ENCODE measurements at places on chromosomes 12 and 14.

DNA sequence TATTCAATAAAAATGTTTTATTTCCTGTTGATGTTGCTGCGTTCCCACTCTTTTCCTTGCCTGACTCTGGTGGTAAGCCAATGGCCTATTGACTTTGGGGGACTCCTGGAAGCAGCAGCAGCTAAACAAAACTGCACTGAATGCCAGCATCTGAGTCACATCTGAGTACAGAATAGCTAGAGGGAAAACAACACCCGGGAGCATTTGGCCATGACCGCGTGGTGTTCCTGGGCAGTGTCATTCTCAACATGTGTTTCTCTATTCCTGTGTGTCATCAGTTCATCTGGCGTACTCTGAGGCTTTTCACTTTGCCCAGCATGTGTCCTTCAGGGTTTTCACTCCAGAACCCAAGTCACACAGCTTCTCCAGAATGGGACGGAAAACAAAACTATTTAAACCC, 238.8 kb downstream of the PAWR start:
- DNase-seq, result peak; percentile 94

DNA sequence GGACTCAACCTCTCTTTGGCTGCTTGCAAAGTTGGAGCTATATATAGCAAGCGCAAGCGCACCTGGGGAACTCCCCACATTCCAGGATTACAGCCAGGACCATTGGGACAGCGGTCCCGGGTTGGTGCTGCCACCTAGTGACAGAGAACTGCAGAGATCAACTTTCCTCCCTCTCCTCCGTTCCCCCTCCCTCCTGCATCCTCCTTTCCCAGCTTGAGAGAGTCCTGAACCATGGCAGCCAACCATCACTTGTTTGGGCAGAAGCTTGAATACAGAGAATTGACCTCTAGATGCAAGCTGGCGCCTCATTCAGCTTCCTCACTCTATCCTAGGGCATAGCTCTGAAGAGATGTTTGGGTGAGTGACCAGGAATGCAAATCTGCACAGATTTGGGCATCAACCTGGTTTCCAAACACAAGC, 17.4 kb upstream of the FLVCR2 start:
- DNase-seq, result peak; percentile 75

DNA sequence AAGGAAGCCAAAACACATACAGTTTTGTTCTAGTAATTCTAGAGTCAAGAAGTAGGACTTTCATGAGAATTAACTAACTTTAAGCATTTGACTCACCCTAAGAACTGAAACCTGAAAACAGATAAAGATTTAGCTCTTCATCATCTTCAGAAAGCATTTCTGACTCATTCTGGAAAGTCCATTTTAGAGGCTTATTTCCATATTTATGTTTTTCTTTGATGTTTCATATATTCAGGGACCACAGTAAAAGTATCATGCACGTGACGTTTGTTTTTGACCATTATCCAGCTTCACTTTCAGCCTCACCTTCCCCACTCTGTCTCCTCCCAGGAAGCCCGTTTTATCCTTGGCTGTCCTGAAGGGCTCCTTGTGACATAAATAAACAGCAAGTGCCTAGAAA, 79.2 kb downstream of the MDGA2 start:
- no peak for DNase-seq

DNA sequence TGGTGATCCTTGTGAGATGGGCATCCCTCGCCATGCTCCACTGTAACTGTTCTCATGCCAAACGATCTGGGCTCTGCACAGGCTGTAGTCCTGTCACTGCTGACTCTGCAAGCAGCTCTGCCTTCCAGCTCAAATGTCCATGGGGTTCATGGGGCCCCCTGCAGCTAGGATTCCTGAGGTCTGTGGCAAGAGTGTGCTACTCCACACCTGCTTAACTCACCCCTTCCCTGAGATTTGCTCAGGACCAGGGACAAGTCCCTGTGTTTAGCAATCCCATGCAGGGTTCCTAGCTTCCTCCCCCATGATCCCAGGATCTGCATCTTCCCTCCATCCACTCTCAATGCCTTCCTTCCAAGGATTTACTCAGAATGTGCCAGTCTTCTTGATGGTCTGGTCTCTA, 241.0 kb downstream of the ASCL1 start:
- no peak for DNase-seq

DNA sequence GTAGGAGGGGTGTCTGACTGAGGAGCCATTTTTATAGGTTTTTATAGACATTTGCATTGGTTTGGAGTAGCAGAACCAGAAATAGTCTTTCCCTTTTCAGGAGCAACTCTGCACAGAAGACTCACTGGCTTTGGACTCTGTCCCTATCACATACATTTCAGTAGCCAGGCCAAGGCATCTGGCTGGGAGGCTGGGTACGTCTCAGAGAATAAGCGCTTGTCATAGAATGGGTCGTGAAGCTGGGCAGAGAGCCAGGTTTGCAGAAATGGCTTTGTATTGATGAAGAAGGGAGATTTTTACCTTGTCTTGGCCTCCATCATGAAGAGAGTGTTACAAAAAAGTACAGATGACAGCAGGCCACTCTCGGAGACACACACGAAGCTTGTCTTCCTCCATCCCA, 98.6 kb downstream of the CACNA1C start:
- DNase-seq, result no peak

DNA sequence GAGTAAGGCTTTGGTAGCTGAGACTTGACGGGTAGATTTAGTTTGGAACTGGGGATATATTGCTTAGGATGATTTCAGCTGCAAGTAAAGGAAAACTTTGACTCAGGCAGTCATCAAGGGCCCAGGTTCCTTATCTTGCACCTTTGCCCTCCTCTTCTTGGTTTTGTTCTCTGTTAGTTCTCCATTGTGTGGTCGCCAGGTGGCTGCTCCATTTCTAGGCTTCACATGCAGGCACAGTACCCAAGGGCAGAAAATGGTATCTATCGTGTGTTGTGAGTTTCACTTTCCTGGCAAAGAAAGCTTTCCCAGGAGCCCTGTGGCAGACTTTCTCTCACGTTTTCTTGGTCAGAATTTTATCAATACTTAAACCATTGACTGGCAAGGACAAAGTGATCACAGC, 50.8 kb downstream of the VRK1 start:
- DNase-seq, result no peak

DNA sequence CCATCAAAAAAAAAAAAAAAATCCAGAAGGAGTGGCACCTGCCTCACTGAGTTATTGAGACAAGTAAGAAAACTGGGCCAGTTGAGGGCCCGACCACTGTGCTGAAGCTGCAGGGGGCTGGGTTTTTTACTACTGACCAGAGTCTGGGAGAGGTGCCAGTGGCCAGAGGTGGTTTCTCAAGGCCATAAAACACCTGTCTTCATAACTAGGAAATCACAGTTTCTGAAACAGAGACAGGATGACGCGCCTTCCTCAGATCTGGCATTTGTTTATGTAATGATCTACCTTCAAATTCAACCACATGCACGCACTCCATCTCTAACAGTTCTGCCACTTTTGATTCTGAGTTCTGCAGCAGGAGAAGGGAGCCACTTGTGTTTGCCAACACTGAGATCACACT, 12.7 kb downstream of the TSPAN11 start:
- DNase-seq, result peak; percentile 63

DNA sequence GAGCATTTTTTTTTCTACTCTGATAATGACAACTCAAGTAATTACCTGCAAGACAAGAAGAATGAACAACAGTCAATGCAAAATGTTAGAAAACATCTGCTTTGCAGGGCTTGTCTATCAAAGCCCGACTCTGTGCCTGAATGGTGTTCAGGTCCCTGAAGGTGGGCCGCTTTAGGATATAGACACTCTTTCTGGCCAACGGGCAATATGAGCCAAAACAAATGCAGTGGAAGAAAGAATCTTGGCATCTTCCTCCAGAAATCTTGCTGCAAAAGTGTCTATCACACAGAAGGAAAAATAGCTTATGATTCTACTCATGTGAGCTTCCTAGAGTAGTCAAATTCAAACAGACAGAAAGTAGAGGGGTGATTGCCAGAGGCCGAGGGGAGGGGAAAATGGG, 32.7 kb downstream of the FOS start:
- no peak for DNase-seq

GRCh38 chr14:93269341-93270068, 62.4 kb downstream of the UBR7 start:
- no peak for DNase-seq

DNA sequence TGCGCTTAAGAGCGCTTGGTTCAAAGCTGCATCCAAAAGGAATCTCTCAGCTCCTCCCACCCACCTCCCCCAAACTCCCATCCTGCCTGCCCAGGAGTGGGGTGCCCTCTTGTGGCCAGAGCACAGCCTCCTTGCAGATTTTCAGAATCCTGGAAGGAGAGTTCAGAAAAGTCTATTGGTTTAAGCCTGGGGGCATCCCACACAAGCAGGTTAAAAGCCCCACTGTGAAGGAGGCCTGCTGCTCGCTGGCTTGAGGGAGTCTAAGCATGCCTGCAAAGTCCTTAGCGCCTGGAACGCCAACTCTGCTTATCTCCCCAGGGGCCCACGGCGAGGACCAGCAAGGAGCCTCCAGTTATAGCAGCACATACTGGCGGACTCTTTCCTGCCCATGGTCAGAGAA, 297.1 kb downstream of the KSR2 start:
- DNase-seq, result no peak

GRCh38 chr12:71756054-71756690, 1.5 kb downstream of the RAB21 start:
- no peak for DNase-seq

DNA sequence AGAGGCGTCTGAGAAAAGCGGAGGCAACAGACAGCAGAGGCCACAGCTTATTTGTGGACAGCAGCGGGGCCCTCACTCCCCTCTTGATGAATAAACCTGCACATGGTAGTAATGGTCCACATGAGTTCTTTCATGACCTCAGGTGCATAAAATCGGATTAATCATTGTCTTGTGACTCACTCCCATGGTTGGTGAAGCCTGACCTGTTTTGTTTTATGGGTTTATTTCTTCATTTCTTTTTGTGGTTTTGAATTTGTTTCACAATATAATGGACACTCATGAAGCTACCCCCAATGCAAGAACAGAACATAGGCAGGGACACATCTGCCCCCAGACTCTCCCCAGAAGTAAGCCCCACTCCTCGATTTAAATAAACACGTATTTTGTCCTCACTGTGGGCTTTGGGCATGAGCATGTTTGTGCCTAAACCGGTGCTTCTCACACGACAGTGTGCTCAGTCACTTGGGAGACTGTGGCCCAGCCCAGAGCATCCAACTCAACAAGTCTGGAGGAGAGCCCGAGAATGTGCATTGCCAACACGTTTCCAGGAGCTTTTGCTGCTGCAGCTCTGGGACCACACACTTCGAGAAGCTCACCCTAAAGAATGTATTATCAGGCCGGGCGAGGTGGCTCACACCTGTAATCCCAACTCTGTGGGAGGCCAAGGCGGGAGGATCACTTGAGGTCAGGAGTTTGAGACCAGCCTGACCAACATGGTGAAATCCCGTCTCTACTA, 116.1 kb downstream of the SCARB1 start:
- DNase-seq, result no peak

GRCh38 chr14:91568626-91569025, 58.5 kb upstream of the PPP4R3A start:
- DNase-seq, result no peak

GRCh38 chr14:88931321-88932110, 107.1 kb downstream of the TTC8 start:
- DNase-seq, result peak; percentile 42

GRCh38 chr14:20498622-20499021, 6.7 kb upstream of the RNASE10 start:
- no peak for DNase-seq

DNA sequence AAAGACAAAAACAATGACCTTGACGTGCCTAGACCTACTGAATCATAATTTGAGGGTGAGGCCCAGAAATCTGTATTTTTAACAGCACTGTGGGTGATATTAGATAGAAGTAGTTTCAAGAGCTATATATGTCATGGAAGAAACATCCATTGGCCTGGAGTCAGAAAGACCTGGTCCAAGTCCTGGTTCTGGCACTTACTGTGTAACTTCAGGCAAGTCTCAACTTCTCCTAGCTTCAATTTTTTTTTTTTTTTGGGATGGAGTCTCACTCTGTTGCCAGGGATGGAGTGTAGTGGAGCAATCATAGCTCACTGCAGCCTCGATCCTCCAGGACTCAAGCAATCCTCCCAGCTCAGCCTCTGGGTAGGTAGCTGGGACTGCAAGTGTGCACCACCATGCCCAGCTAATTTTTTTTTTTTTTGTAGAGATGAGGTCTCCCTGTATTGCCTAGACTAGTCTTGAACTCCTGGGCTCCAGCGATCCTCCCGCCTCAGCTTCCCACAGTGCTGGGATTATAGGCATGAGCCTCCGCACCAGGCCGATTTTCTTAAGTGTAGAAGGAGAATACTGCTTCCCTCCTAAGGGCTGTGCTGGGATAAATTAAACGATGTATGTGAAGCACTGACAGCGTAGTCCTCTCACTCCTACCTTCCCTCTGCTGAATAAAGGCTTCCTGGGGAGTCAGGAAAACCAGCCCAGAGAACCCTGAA, 14.3 kb upstream of the GPX2 start:
- DNase-seq, result no peak

GRCh38 chr14:58666737-58667136, 29.0 kb downstream of the DACT1 start:
- DNase-seq, result no peak

DNA sequence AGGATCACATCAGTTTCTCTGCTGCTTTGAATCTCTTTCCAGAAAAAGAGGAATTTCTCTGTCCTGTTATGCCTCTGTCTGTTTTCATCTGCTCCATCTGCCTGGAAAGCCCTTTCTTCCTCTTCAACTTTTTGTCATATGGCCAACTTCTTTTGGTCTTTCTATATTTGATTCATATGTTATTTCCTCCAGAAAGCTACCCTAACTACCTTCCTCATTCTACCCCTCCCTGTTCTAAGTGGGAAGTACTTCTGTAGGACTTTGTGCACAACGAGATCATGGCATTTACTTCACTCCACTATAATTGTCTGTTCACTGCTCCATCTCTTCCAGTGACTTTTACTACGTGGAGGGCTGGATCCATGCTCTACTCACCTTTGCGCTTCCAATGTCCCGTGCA, 5.9 kb downstream of the CLEC4D start:
- DNase-seq, result no peak

DNA sequence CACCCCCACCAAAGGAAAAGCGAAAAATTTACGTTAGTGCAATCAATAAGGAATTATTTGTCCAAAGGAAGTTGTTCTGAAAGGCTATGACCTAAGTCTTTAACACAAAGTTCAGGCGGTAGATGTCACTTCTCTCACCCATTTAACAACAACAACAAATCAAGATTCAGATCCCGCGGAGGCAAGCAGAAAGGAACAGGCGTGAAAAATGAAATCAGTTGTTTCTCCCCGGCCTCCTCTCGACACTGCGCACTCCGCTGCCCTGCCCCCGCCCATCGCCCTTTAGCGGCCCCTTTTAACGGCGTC, 1.4 kb downstream of the DENND5B start:
- DNase-seq, result peak; percentile 42

- DNase-seq, result peak; percentile 63
These were observed 76.6 kb downstream of the SSPN start for GRCh38 chr12:26271889-26272492.

DNA sequence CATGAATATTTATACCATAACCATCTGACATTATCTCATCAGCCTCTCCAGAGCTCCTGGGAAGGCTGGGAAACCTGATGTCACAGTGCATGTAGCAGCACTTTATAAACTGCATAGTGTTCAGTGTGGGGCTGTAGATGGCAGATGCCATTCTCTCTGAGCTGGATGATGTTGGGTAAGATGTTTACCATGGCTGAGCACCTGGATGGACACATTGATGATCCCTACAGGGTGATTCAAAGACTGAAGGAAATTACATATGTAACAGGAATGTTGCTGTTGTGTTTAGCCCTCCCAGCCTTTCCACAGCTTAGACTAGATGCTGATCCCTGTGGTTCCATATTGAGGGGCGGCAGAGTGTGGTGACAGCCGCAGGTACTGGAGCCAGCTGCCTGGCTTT, 37.4 kb downstream of the IFT43 start:
- no peak for DNase-seq
